Naive thymus-derived CD4-positive, alpha-beta T cell (primary cell): ENCODE measurements at places on chromosomes 11 and 22. TPM values are rescaled to one million over a fixed set of nuclear protein-coding genes. Genes with fewer than 3 reads are reported as not detected.

Gene HYOU1
- total RNA-seq = 110 TPM

- DNase-seq = no peak
- H3K4me3 ChIP-seq = no peak overlapping the region
- H3K27me3 ChIP-seq = no peaks in the 10 kb centered on the region
- no peak overlapping the region for H3K27ac ChIP-seq
Measured at GRCh38 chr22:27490080-27490479, 311.5 kb downstream of the MN1 start.

DNA sequence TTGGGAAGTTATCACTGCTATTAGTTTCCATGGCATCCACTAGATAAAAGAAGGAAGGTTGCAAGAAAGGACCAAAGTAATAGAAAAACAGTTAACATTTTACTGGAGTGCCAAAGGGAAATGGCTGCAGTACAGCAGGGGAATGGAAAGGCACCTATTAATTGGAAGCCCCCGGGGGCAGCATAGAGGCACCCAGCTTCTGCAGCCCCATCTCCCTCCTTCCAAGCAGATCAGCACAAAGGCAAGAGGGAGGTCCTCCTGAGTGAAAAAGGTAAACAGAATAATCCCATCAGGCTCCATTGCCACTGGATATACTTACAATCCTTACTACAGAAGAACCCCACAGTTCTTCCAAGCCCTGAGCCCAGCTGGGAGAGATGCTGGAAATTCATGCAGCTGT, 887.1 kb downstream of the DLG2 start:
- no peak overlapping the region for H3K27ac ChIP-seq
- no peak for DNase-seq
- H3K36me3 ChIP-seq = no peaks in the 10 kb centered on the region
- H3K4me1 ChIP-seq = no peaks in the 10 kb centered on the region
- no peaks in the 10 kb centered on the region for H3K27me3 ChIP-seq

DNA sequence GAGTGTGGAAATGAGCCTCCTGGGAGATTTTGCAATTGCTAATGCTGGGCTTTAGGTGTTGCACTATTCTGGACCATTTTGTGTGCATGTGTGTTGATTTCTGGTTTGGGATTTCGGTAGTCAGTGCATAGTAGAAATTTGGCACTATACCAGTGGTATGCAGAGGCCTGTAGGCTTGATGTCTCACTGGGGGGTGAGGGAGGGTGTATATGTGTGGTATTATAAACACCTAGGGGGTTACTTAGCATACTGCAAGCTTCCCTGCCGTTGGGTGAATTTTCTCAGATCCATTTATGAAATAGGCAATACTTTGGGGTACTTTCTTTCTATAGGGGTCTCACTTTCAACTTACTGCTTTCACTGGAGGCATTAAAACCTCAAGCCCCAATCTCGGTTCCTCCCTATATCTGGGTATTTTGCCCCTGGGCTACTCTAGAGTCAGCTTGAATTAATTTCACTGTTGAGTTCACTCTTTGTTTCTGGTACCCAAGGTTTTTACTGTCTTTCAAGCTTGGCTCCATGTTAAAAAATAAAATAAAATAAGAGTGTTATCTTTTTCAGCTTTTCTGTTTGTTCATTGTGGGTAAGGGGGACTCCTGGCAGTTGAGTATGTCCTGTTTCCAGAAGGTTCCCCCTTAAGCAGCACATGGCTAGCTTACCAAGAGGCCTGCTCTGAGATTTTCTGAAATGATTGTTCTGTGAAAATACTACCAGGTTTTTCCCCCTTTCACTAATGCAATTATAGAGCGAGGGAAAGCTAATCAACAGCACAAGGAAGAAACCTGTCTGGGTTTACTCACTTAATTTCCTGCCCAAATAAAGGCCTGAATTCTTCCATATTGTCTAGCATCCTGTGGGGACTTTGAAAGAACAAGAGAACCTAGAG, 45.8 kb downstream of the PPFIBP2 start:
- H3K4me3 ChIP-seq = no peak overlapping the region
- no peaks in the 10 kb centered on the region for H3K36me3 ChIP-seq
- no peak for DNase-seq
- H3K4me1 ChIP-seq = no peaks in the 10 kb centered on the region
- H3K27me3 ChIP-seq = no peaks in the 10 kb centered on the region
- no peak overlapping the region for H3K27ac ChIP-seq

GRCh38 chr22:28112548-28113043, 193.5 kb upstream of the PITPNB start:
- H3K36me3 ChIP-seq = no peaks in the 10 kb centered on the region
- H3K27me3 ChIP-seq = no peaks in the 10 kb centered on the region
- DNase-seq = no peak
- H3K4me1 ChIP-seq = no peaks in the 10 kb centered on the region

- no peaks in the 10 kb centered on the region for H3K27me3 ChIP-seq
- DNase-seq = no peak
- H3K36me3 ChIP-seq = no peaks in the 10 kb centered on the region
- H3K27ac ChIP-seq = no peak overlapping the region
- H3K4me3 ChIP-seq = no peak overlapping the region
Measured at GRCh38 chr11:86571273-86571948, 101.0 kb downstream of the ME3 start.

Gene ARHGEF17
- 0.11 TPM for total RNA-seq

Gene CALCA
- total RNA-seq = not detected

DNA sequence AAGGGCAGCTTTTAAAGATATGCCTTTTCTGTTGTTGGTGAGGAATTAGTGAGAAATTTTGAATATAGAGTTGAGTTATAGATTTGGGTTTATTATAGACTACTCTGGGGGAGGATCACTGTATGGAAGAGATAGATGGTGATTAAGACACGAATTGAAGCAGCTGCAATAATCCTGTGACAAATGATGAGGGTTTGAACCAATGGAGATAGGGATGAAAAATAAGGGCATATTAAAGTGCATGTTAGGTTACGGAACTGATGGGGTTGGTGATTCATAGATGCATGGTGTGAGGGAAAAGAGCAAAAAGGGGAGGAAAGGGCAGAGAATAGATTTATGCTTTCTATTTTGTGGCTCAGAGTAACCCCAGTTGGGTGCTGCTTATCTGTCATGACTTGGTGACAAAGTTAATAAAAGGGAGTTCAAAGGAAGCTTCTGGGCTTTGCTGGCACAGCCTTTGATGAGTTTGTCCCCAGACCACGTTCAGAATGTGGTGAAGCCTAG, 11.8 kb downstream of the C11orf87 start:
- DNase-seq = no peak
- H3K27ac ChIP-seq = no peak overlapping the region
- no peaks in the 10 kb centered on the region for H3K36me3 ChIP-seq
- no peaks in the 10 kb centered on the region for H3K27me3 ChIP-seq
- no peaks in the 10 kb centered on the region for H3K4me1 ChIP-seq

DNA sequence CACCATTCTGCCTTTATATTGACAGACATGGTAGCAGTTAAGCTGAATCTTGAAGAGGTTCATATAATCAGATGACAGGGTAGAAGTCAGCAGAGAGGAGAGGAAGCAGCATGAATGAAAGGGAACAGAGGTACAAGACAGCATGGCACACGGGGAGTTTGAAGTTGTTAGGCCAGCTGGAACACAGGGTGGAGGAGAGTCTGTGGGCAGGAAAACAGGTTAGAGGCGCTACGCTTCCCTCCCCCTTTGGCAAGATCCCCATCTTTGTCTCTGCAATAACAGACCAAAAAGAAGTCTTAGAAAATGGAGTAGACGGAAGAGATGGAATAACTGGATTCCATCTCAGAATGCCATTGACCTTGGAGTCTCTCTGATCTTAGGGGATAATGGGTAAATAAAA, 20.0 kb upstream of the NDUFC2 start:
- no peaks in the 10 kb centered on the region for H3K4me1 ChIP-seq
- no peak overlapping the region for H3K27ac ChIP-seq
- H3K4me3 ChIP-seq = no peak overlapping the region
- H3K36me3 ChIP-seq = no peaks in the 10 kb centered on the region

DNA sequence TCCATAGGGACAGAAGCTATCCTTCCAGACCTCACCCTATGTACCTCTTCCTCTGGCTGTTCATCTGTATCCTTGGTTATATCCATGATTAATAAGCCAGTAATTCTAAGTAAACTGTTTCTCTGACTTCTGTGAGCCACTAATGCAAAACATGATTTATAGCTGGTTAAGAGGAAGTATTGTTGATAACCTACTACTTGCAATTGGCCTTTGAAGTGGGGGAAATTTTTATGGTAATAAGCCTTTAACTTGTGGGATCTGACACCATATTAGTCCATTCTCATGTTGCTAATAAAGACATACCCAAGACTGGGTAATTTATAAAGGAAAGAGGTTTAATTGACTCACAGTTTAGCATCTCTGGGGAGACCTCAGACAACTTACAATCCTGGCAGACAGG, 21.9 kb downstream of the CASP12 start:
- H3K27me3 ChIP-seq = no peaks in the 10 kb centered on the region
- peaks cover 29% of the 10 kb centered on the region for H3K4me1 ChIP-seq
- peak overlapping the region; percentile 64 for H3K27ac ChIP-seq
- no peak for DNase-seq

DNA sequence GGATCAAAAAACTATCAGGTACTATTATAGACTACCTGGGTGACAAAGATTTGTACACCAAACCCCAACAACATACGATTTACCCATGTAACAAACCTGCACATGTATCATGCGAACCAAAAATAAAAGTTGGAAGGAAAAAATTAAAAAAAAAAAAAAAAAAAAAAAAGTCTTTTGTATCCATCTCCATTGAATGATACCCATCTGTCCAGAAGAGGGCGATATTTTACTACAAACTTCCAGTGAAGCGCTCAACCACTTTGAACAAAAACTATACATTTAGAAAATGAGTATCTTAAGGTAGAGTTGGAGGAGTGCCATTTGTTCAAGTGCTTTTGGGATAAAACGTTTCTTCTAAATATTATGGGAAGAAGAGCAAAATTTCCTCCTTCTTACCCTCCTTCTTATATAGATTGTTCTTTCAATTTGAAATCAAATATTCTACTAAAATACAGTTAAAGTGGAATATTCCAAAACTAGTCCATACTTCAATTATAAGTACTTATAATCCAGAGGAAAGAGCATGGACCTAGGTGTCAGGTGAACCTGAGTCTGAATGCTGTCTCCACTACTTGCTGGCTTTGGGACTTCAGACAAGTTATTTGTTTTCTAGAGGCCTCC, 23.3 kb downstream of the ARL14EP start:
- H3K27ac ChIP-seq = no peak overlapping the region
- no peaks in the 10 kb centered on the region for H3K4me1 ChIP-seq
- no peak overlapping the region for H3K4me3 ChIP-seq
- no peaks in the 10 kb centered on the region for H3K36me3 ChIP-seq

Gene COPB1
- total RNA-seq = 79.9 TPM

Gene MS4A1
- total RNA-seq = 1.5 TPM
